Activated CD4-positive, CD25-positive, alpha-beta regulatory T cell treated with anti-CD3 and anti-CD28 coated beads, Interleukin-2, amount 50 U/mL, for 16 hours (primary cell): ENCODE measurements at places on chromosomes 11 and 22.

DNA sequence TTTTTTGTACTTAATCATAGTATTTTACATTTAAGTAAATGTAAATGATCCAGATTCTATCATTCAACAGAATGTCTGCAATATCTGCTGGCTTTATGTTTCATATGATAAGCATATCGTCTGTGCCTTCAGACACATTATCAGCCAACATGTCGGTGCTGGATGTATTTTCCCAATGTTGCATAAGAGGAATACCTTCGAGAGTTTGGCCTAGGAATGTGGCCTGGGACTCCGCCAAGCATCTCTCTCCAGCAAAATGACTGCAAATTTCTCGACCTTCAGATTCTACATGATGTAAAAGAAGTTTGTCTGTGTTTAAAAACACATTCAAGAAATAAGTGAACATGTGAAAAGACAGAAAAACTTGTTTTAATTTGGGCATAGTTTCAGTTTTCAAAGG is 6.9 kb downstream of the BDNF start:
- DNase-seq = no peak

- DNase-seq = no peak
Measured at GRCh38 chr11:66569076-66569475, 670 bp upstream of the CTSF start.

GRCh38 chr11:29352273-29352795 is 664.5 kb downstream of the KCNA4 start:
- DNase-seq = no peak

DNA sequence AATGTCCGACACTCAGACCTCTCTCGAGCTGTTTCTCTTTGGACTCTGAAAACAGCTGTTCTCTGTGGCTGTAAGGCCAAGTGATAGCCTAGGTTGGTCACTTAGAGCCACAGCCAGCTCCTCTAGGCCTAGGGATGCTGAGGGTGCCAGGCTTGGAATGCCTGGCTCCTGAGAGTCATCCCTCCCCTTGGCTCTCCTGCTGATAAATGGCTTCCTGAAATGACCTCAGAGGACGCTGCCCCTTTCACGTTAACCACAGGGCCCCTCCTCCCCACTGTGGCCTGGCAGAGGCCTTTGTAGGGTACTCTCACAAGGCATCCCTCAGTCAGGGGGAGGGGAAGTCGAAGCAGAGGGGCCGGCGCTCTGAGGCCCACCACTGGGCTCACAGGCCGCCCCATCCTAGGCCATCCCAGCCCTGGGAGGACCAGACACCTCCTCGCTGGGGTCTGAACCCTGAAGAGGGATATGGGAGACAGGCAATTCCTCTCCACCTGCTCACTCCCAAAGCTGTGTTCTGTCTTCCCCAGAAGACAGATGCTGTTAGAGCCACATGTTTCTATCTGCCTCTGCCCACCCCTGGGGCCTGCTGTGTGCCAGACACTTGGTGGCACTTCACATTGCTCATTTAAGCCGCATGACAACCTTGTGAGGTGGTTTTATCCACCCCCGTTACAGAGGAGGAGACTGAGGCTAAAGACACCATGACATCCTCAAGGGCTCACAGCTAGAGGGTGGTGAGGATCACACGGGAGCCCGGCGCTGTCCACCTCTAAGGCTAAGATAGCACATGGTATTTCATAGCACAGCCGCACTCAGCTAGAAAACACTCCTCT is 50.9 kb downstream of the ARFGAP3 start:
- DNase-seq = no peak

DNA sequence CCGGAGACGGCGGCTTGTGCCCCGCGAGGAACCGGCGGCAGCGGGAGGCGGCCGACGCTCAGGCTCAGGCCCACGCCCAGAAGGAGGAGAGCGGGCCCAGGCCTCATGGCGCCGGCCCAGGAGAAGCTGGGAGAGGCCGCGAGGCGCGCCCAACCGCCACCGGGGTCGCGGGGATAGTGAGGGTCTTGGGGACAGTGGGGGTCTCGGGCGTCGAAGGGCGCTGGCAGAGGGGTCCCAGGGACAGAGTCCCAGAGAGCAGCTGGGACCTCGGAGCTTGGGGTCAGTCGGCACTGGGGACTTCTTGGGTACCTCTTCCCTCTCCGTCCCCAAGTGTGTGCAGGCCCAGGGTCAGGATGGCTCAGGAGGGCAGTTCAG is at the start of gene PKDREJ:
Gene PKDREJ, minus strand, starts transcription at position 128 of the 375 bp plus-strand sequence. Its CDS starts 21 bp downstream, at position 107.
- no peak for DNase-seq

DNA sequence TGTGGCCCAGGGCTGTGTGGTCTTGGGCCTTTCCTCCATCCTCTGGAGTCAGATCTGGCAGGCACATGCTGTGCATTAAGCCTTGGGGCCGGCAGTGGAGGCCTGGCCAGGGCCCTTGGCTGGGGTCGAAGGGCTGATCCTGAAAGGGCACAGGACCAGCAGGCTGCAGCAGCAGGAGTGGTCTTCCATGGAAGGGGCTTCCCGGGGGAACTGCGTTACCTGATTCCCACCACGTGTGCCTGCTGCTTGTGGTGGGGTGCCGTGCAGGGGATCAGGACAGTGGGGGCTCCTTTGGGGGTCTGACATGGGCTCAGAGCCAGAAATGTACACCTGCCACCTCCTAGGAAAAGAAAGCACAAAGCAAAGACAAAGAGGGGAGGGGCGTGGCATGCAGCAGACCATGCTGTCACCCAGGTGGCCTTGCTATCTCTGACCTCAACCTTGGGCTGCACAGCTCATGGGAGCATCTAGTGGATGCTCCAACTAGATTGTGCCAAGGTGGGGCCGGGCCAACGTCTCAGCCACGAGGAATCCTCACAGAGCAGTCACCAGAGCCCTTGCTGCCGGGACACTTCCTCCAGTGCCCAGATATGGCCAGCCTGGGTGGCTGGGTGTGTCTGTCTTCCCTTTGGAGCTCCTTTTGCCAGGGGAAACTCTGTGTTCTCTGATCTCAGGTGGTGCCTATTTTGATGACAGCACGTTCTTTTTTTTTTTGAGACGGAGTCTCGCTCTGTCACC is 17.9 kb upstream of the YPEL1 start:
- no peak for DNase-seq
